Lower leg skin (tissue), 4 donors: ENCODE measurements at places on chromosomes 1 and 21.

DNA sequence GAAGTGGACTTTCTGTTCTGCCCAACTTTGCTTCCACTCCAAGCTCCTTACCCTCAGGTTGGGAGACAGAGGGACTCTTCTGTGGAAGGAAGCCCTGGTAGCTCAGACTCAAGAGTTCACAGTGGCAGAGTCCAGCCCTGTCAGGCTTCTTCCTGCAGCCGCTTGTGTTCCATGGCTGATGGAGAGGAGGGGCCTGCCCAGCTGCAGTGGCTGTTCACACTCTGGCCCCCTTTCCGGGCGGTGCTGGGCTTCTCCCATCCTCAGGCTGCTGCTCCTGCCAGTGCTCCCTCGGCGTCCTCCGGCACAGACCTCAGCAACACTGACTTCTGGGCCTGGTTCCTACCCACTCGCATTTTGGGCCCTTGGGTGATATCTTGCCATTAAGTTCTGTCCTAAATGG, 4.0 kb downstream of the KRTAP10-1 start:
- DNase-seq: no peak

DNA sequence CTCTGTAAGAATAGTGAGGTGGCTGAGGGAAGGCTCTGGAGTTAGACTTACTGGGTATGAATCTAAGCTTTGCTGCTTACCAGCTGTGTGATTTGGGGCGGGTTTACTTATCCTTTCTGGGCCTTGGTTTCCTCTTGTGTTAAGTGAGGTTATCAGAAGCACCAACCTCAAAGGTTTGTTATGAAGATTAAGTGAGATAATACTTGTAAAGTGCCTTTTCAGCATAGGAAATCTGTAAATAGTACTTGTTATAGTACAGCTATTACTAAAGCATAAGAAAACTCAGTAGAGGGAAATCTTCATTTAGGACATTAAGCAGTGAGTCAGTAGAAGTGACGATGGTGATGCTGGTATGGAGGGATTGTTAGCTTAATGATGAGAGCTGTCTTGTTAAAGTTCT, 12.1 kb downstream of the HHAT start:
- no peak for DNase-seq

DNA sequence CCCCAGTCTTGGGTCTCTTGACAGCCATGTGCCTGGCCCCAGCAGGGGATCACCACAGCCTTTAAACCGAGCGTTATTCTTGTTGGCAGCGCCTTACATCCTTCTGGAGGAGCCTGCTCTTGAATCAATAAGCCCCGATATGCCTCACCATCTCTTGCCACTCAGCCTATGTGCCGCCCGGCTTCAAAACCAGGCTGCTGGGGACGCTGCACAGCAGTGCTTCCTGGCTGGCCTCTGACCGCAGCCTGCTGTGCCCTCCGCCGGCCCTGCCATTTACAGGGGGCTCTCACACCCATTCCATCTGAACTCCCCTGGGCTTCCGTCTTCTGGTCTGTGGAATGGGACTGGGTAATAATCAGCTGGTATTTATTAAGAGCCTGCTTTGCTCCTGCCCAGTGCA, 3.0 kb upstream of the PEX10 start:
- DNase-seq: no peak

- no peak for DNase-seq
These were observed 90.5 kb upstream of the TTC34 start for GRCh38 chr1:2891923-2892448.

DNA sequence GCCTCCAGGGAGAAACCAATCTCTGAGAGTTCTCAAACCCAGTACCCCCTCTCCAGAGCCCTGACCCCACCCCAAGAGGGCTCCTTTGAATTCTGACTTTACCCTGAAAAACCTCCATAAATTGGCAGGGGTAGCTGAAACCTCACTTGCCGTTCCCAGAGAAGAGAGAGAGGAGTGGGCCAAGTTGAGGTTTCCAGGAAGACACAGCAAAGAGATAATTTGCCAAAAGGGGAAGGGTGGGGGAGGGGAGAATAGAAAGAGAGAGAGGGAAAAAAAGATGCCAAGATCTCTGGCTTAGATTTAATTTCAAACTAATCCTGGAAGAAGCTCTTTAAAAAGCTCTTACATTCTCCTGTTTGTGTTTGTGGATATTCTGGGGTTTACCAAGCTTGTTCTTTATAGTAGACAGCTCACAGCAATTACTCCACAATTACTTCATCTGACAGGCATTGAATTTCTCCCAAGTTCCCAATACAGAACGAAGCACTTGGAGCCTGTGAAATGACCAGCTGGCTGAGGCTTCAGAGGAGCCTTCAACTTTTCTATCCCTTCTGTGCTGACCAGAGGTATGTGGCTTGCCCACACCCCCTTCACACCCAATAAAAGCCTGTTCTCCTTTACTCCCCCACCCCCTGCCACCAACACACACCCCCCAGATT, 1.1 kb upstream of the GRHL3 start:
- no peak for DNase-seq
